ENCODE measurements at places on chromosomes 5 and 9.

GRCh38 chr5:177440990-177441780 is 5.4 kb upstream of the PRR7 start:
- no peak for DNase-seq

GRCh38 chr5:95754545-95754944 is 23.4 kb downstream of the RHOBTB3 start:
- no peak for DNase-seq

GRCh38 chr9:129918296-129918950 is 83.2 kb downstream of the USP20 start:
- DNase-seq, result no peak

DNA sequence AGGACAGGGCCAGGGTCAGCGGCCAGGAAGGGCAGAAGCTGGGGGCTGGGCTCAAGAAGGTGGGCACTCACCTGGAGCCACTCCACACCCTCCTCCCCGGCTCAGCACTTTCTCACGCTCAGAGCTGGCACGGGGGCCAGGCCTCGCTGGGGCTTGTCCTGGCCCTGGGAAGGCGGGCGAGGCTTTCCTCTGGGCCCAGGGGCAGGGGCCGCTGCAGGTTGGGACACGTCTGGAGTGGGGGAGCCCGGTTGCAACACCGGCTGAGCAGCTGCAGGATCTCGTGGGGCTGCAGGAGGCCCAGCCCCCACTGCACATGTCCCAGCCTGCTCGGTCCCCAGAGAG is 38.9 kb upstream of the EGFL7 start:
- no peak for DNase-seq

- no peak for DNase-seq
Measured at GRCh38 chr5:10478436-10478835, 36.8 kb downstream of the ROPN1L start.

DNA sequence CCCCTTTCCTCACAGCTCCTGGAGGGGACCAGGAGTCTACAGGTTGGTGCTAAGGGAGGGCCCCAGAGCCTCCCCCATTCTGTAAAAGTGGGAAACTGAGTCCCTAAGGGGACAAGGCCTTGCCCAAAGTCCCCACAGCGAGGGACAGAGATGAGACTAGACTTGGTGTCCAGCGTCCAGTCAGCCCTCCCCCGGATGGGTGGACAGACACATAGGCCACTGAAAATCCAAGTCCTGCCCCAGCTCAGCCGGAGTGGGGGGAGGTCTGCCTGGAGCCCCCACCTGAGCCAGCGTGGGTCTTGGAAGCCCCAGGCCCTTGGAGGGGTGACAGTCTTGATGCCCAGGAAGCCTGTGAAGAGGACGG is 5.2 kb downstream of the BARHL1 start:
- DNase-seq, result no peak

- no peak for DNase-seq
Measured at GRCh38 chr9:70044490-70045307, 1.1 kb downstream of the MAMDC2 start.
